ENCODE measurements at places on chromosomes 12 and 14.

DNA sequence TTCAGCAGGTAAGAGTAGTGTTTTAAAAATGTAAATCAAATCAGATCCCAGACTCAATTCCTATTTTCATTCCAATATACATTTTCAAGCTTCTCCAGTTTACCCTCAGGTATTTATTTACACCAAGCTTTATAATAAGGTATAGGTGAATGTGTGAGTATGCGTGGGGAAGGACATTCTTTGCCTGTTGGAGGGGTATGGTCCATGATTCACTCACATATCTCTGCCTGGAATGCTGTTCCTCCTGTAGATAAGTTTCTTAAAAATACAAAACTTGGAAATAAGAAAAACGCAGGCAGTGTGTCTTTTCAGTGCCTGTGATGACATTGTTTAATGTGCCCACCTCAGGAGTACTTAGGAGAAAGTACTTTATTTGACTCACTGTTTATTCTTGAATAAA is 118.6 kb downstream of the CCDC91 start:
- DNase-seq = no peak

DNA sequence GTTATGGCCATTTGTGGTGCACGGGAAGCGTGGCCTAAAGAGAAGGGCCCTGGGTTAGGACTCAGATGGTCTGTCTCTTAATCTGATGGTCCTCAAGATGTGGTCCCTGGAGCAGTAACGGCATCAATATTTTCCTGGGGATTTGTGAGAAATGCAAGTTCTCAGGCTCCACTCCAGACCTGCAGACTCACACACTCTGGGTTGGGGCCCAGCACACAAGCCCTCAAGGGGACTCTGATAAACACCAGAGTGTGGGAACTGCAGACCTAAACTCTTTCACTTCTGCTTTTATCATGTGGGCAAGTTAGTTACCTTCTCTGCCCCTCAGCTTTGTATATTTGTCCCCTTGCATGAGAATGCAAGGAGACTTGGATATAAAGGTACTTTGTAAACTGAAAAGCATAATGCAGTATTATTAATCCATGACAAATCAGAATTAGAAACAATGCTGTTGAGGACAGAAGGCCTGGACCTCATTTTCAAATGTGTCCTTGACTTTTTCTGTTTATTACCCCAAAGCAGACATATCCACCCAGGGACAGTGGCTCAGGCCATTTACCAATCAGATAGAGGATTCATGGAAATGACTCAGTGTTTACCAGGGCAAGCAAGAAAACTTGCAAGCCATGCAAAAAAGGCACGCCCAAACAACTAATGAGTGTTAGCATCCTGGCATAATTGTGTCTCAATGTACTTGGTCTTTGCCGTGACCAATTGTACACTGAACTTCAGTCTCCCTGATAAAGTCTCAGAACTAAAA is 157.0 kb downstream of the ASCL1 start:
- no peak for DNase-seq

DNA sequence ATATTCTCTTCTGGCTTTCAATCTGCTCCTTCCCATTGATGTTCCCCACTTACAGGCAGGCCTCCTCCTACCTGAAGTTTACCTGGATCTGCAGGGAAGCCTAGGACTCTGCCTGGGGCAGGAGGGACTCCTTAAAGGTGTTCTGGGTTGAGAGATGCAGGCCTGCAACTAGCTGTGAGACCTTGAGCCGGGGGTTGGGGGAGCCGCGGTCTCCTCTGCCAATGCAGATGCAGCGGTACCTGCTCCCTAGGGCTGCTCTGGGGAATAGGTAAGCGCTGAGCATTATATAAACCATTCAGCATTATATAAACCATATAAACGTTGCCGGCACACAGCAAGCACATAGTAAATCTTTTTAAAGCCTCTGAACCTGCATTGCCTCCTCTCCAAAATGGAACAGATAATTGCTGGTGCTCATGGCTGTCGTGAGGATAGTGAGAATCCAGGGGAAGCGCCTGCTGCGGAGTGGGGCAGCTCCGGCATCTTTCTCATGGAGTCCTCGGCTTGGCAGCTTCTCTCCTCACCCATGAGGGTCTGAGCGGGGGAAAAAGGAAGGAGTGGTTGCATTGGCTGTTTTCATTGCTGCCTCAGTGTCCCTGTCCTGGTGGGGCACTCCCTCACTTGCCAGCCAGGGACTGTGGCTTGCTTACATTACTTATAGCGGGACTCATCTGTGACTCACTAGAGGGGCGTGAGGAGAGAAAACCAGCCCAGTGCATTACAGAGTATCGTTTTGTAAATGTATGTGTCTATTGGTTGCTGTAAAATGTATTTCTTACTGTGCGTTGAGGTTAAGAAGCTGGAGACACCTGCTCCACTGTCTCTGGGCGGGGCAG is 12.5 kb upstream of the KRT80 start:
- no peak for DNase-seq

GRCh38 chr12:29286081-29286790 is 94.7 kb downstream of the ERGIC2 start:
- no peak for DNase-seq

DNA sequence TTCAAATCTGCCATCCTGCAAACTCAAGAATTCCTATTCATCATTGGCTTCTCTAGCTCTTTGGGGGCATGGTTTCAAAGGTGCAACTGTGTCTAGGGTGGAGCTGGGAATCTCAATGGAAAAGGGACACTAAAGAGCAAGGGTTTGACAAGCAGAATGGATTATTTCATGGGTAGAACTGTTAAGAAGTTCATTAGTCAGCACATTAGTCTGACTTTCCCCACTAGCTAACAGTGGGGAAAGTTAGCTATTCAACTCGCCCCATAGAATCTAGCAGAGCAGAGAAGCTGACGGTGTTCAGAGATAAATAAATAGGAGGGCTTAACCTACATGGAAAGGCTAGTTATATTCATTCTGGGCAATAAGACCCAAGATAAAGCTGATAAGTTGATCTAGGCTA is 153.9 kb downstream of the EMP1 start:
- DNase-seq = no peak

- DNase-seq = no peak
Observed at GRCh38 chr12:65535946-65536345, 257.5 kb downstream of the MSRB3 start.

DNA sequence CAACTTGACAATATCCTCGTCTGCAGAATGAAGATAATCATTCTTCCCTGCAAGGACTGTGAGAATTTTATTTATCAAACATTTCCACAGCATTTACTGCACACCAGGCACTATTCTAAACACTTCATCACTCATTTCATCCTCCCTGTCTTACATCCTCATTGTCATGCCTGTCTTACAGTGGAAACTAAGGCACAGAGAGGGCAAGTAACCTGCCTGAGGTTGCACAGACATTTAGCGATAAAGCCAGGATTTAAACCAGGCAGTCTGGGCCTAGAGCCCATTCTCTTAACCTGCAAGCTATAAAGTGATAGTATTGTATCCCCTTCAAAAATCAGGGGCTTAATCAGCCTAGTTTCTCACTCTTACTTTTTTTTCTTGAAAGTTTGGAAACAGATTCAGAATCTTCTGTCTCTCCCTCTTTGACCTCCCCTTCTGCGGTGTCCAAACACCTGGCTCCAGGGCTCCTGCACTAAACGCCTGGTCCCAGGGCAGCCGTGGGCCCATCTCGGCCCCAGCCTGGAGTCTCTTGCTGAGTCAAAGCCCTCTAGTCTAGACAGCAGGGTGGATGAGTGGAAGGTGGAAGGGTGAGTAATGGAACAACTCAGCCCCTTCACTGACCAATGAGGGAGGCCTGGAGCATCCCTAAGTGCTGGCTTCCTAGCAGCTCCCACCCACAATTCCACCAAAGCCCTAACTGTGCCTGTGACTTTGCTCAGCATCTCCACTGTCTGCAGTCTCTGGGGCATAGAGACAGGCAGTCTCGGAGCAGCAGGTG is 12.5 kb downstream of the ISM2 start:
- no peak for DNase-seq

- DNase-seq = no peak
Observed at GRCh38 chr14:88079624-88080023, 74.7 kb downstream of the GPR65 start.

DNA sequence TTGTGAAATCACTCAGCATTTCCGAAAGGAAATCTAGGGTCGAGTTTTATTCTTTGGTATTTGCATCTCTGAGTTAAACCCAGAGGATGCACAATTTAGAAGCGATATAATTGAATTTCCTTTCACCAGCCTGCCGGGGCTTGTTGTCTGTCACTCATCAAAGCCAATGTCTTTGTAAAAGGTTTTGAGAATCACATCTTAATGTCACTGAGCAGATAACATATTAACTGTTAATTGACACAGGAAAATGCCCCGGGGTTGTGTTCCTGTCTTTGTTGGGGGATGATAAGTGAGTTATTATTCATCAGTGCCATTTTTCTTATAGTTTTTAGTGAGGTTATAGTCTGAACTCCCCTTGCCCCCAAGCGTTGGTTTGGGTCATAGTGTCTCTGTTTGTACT is 73.4 kb downstream of the DUSP6 start:
- DNase-seq = no peak

GRCh38 chr12:108811411-108812180 is 45.8 kb downstream of the SSH1 start:
- no peak for DNase-seq

- no peak for DNase-seq
Observed at GRCh38 chr12:29725587-29726320, 58.0 kb downstream of the TMTC1 start.

DNA sequence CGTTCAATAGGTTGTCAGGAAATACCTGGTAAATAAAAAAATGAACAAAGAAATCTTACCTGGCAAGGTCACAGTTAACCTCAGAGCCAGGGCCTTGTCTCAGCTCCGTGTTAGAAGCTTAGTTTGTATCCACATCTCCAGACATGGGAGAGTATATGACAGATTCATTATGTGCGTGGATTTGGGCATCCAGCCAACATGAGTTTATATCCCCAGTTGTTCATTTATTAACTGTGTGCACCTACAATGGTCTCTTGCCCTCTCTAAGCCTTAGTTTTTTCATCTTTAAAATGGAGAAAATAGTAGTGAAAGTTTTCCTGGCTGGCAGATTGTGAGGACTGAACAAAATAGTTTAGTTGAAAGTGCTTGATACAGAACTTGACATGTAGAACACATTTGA is 437.8 kb downstream of the NPAS3 start:
- DNase-seq = no peak

DNA sequence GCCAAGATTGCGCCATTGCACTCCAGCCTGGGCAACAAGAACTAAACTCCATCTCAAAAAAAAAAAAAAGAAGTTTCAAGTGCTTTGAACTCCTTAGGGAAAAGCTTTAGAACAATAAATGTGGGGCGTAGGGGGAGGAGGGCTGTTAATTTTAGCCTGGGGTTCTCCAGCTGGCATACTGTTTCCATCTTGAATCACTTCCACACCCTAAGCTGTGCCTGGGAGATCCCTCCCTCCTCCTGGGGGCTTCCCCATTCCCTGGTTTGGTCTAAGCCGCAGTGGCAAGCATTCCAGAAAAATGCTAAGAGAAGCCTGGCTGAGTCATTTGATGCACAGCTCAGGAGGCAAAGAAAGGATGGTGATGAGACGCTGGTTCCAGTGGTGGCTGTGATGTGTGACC is 2.3 kb upstream of the ZNF384 start:
- DNase-seq = no peak

DNA sequence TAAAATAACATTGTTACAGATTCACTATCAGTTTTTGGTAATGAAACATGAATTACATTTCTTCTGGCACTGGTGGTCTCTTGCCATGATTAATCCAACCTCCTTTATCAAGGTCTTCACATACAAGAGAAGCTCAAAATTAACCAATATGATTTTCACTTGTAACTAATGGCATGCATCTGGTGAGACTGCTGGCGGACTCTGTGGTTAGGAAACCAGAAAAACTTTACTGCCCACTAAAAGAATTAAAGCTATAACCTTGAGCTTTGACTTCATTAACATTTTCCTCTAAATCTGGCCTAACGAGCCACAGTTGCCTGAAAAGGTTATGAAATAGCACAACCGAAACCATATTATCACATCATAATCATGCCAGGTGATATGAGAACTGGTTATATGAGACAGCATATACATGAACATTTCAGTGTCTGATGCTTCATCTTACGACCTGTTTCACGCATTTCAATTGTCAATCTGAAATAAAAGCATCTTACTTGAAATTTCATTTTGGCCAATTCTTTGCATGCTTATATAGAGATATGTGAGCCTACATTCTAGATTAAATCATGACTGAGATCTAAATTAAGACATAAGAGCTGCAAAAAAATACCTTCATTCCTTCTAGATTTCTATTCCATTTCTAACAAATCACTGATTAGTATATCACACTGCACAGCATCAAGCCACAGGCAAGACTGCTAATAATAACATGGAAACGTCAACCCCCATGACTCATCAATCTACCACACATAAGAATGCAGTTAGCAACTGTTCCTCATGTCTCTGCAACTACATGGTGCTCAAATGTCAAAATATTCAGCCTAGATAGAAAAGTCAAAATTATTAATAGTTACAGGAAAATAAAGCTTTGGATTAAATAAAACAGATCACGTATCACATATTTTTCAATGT is 89.3 kb downstream of the OSBPL8 start:
- DNase-seq = no peak

DNA sequence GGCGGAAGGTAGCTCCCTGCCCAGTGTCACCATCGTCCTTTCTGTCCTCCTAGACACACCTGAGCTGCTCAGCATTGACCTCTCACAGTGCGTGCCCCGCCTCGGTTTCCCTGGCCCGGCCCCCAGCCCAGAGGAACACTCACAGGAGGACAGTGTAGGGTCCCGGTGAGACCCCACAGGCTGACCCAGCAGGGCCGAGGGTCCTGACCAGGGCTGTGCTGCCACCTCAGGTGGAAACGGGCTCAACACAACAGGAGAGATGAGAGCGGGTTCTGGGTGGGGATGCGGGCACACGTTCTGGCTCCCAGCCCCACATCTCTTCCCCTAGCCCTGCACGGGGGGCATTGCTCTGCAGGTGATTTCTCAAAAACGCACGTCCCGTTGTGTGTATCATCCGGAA is 98.1 kb downstream of the PIWIL1 start:
- no peak for DNase-seq

- DNase-seq = no peak
Observed at GRCh38 chr14:83289896-83290295, 1756.2 kb upstream of the SEL1L start.

DNA sequence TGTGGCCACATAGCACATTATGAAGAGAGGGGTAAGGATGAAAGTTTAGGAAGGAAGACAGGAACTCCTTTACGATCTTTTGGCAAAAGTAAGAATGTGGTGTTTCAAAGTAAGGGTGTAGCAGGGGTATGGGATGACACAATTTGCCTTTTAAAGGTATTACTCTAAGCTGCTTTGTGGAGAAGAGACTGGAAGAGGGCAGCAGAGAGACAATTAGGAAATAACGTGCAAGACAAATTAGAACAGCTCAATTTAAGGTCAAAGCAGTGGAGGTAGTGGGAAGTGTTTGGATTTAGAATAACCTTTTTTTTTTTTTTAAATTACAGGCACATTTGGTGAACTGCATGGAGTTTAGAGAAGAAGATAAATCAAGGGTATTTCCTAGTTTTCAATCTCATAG is 342.6 kb downstream of the NOVA1 start:
- DNase-seq = no peak

- DNase-seq = peak; percentile 82
Observed at GRCh38 chr12:93571365-93571924, 1.0 kb upstream of the SOCS2 start.

- no peak for DNase-seq
Observed at GRCh38 chr12:1930803-1931597, 12.5 kb upstream of the CACNA2D4 start.

Measured in right kidney (tissue), 9 donors.